Cardiac septum (tissue), 1 donor: ENCODE measurements at places on chromosomes 12 and 14. TPM values are rescaled to one million over a fixed set of nuclear protein-coding genes. Genes with fewer than 3 reads are reported as not detected.

Gene KRT80
- 1.2 TPM for total RNA-seq

Gene TEX52
- total RNA-seq: not detected

Gene ADGRD1
- total RNA-seq: 54.6 TPM

Gene IKZF4
- total RNA-seq: 8.4 TPM

Gene KERA
- total RNA-seq: 0.19 TPM

Gene HOXC9
- total RNA-seq: not detected

Gene GALNT16
- total RNA-seq: 25.8 TPM

Gene TAS2R9
- total RNA-seq: not detected

Gene CLBA1
- total RNA-seq: 2.7 TPM

Gene P2RX2
- not detected for total RNA-seq

Gene PLEKHD1
- 0.13 TPM for total RNA-seq

Gene SLC38A6
- total RNA-seq: 4.1 TPM

Gene PLBD1
- 33.8 TPM for total RNA-seq

Gene NOVA1
- total RNA-seq: 4.4 TPM

Gene SYCP3
- not detected for total RNA-seq

Gene KLRC1
- total RNA-seq: 0.16 TPM

Gene SLC6A15
- total RNA-seq: not detected

Gene ARG2
- total RNA-seq: 1.6 TPM

Gene TMEM119
- 3.4 TPM for total RNA-seq

Gene FAM222A
- 7.8 TPM for total RNA-seq

Gene SLC17A8
- not detected for total RNA-seq

Gene FLRT2
- 6.3 TPM for total RNA-seq

Gene LHX5
- not detected for total RNA-seq

Gene LRP1-AS
- not detected for total RNA-seq

Gene PRH2
- not detected for total RNA-seq

Gene IL31
- not detected for total RNA-seq

Gene GLT1D1
- 1.1 TPM for total RNA-seq

Gene KRT77
- total RNA-seq: not detected

Gene TAS2R13
- total RNA-seq: 1.0 TPM

Gene TMEM63C
- 0.46 TPM for total RNA-seq

Gene ZNF891
- 1.1 TPM for total RNA-seq

Gene CEP290
- 10.0 TPM for total RNA-seq

Gene CARMIL3
- total RNA-seq: 0.05 TPM

Gene PRIMA1
- 2.3 TPM for total RNA-seq

Gene NTS
- total RNA-seq: not detected

Gene HOXC11
- total RNA-seq: not detected

Gene OR6C76
- total RNA-seq: not detected

Gene TPPP2
- 0.73 TPM for total RNA-seq

Gene RTL1
- total RNA-seq: not detected

Gene CLEC9A
- total RNA-seq: not detected

Gene GUCY2C
- not detected for total RNA-seq

Gene TXNDC16
- 3.4 TPM for total RNA-seq

Gene FOXG1
- total RNA-seq: not detected
